ENCODE measurements at places on chromosomes 2 and 18. TPM values are rescaled to one million over a fixed set of nuclear protein-coding genes. Genes with fewer than 3 reads are reported as not detected.

LOXHD1 gene
- total RNA-seq: 0.14 TPM

SPATA3 gene
- total RNA-seq: not detected

COL4A3 gene
- 1.8 TPM for total RNA-seq

NDC80 gene
- total RNA-seq: 6.5 TPM

AKAIN1 gene
- not detected for total RNA-seq

KCNF1 gene
- total RNA-seq: not detected

GPR45 gene
- not detected for total RNA-seq

KDM3A gene
- 172 TPM for total RNA-seq

KLHL41 gene
- total RNA-seq: not detected

AMER3 gene
- total RNA-seq: not detected

TM4SF20 gene
- not detected for total RNA-seq

C2orf66 gene
- not detected for total RNA-seq

EDAR gene
- not detected for total RNA-seq

FLACC1 gene
- total RNA-seq: 5.2 TPM

SMAD4 gene
- 92.7 TPM for total RNA-seq

Measured in natural killer cell (primary cell).